Daoy (cell line): ENCODE measurements at places on chromosomes 2 and 18.
A peak's percentile ranks its signal among the peaks of the same experiment; 100 is the strongest.

- DNase-seq = peak; percentile 75
Observed at GRCh38 chr18:36187193-36187825, at the start of gene MOCOS. MOCOS (plus strand) TSS chr18:36187497; CDS start chr18:36187540, 43 bp downstream.

GRCh38 chr2:73238149-73238548 lies 4.0 kb downstream of the CCT7 start:
- no peak for DNase-seq

DNA sequence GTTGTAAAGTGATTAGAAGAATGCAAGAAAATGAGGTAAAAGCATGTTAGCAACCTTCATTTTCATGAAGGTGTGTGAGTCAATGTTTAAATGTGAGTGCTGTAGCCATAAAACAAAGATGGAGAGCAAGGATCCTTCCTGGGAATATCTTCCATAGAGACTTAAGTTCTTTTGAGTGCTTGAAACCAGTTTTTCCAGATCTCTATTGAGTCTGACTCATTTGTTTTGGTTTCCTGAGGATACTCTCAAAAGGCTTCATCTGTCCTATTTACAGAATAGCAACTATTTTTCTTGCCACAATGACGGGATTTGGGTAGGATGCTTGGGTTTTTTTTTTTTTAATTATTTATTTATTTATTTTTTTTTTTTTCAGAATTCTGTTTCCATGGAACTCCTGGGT lies 45.9 kb upstream of the ASB1 start:
- DNase-seq = no peak

GRCh38 chr2:46915281-46915810 lies at the start of gene MCFD2:
MCFD2 (minus strand) TSS chr2:46915806; CDS start chr2:46909171, 6,635 bp downstream.
- no peak for DNase-seq

DNA sequence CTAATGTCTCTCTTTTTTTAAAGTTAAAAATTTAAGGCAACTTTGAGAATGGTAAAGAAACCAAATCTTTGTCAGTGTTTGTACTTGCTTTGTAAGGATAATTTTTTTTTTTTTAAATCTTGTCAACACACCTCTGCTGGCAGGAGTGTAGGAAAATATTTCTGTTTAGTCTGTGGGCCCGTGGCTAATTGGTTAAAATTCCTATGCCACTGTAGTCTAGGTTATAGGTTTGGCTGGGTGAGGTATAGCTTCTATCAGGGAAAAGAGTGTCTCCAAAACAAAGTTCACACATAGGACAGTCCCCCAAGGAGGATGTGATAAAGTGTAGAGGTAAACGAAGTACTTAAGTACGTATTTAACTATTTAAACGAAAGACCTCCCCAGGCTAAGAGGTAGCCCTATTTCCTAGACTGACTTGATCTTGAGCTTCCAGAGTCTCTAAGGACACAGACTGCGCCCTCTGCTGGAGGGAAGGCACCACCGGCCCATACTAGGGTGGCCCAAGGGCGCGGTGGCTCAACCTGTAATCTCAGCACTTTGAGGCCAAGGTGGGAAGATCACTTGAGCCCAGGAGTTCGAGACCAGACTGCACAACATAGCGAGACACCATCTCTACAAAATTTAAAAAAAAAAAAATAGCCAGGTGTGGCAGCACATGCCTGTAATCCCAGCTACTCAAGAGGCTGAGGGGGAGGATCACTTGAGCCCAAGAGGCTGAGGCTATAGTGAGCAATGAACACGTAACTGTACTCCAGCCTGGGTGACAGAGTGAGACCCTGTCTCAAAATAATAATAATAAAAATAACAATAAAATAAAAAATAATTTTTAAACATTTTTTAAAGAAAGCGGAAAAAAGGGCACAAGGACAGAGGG lies 8.9 kb downstream of the TEX44 start:
- DNase-seq = peak; percentile 76

GRCh38 chr2:107989445-107989844 lies 3.1 kb downstream of the SLC5A7 start:
- DNase-seq = peak; percentile 4
